Caudate nucleus (tissue), 63 donors: ENCODE measurements at places on chromosomes 1 and 21.

DNA sequence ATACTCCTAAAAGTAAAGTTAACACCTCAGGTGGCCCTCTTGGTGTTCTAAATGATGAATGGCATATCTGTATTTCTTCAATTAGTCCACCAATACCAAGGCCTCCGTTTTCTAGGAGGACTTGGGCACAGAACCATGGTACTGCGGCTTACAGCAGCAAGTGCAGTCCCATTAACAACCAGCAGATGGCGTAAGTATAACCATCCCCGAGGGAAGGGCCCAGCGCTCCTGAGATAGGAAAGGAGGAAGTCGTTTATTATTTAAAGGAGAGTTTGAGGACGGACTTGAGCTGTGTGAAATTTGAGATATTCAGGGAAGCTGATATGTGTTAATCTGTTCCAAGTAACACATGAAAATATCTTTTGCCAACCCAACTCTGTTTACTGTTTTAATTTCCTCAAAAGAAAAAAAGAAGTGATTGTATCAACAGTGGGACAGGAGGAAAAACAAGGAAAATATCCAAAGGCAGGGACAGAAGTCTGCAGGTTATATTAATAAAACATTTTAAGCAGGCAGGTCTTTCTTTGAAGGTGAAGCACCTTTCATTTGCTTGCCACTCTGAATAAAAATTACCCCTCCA is 37.7 kb upstream of the KCNJ15 start:
- no peak for DNase-seq

DNA sequence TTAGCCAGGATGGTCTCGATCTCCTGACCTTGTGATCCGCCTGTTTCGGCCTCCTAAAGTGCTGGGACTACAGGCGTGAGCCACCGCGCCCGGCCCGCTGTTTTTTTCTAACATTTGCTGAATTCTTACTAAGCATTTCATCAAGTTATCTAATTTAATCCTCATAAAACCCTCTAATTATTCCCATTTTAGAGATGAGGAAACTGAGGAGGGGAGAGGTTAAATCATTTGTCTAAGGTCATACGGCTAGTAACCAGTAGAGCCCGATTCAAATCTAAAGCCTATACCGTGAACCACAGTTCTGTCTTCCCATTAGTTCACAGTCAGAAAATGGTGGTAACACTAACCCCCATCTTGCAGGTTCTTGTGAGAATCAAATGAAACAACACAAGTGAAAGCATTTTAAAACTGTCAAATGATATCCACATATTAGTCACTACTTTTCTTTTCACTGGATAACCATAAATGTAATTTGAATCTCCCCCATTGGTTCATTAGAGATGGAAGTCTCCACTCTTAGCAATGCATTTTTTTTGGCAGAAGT is 10.6 kb downstream of the HEYL start:
- no peak for DNase-seq

DNA sequence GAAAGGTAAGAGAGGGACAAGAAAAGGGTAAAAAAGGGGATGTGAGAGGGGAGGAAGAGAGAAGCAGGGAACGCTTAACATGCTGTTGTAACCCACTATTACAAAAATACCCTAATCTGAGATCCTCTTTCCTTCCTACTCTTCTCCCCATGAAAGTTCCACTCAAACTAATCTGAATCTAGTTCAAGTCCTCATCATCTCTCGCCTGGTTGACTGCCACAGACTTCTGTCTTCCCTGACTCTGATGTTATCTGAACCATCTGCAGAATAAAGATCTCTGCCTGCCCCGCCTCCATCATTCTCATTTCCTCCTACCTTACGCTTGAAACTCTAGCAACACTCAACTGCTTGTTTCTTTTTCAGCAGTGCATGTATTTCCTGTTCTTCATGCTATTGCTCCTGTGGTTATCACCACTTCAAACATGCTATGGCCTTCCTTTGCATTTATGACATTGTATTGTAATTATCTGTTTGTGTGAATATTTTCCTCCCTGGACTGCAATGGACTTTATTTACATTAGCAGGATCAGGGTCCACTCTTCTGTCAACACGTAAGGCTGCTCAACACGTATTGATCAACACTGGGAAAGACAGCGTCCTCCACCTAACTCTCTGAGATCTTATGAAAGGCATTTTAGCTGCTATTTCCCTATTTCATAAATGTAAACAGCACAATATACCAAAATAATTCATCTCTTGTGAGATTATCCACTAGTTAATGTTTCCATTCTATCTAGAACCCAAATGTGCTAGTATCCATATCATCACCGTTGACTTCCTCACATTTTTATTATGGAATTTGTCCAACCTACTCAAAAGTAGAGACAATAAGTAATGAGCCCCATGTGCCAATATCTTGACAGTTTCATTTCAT is 215.5 kb upstream of the USP25 start:
- no peak for DNase-seq

DNA sequence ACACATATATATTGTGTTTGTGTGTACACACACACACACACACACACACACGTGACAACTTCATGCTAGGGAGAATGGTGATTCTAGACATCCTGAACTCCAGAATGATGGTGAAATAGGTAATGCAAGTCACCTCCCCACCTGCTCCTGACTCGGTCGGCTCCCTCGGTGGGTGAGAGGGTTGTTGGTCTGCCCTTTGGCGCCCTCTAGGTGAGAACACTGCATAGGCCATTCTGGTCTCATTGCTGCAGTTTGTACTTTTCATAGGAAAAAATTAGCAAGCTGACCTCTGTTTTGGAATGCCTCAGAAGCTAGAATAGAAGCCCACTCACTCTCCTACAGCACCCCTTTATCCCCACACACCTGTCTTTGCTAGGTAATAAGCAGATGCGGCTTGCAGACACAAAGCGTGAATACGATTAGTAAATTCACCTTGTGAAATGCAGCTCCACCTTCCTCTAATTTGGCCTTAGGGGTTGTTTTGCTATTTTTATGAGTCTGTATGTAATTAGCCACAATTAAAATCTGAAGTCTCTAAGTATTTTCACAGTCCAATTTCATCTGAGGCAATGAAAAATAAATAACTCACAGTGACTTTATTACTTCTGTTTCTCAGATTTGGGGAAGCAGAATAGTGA is 130.0 kb upstream of the KCNJ15 start:
- DNase-seq: no peak

GRCh38 chr1:97066860-97067259 is 345.3 kb downstream of the PTBP2 start:
- no peak for DNase-seq

GRCh38 chr1:204419064-204419403 is 7.4 kb upstream of the PPP1R15B start:
- peak; percentile 10 for DNase-seq

DNA sequence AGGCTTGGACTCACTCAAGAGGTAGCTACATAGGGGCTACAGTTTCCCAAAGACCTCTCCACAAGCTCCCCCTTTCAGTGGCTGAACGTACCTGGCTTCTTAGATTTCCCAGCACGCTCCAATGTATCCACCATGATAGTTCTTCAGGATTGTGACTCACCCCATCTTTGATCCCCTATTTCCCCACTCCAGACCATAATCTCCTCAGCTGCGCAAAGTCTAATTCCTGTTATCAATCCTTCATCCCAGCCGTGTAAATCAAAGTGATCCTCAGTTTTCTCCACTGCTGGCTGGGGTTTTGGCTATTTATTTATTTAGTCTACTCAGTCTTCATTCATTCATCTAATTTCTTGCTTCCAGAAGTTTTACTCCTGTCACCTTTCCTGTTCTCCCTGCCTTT is 13.1 kb upstream of the CTPS1 start:
- no peak for DNase-seq

- DNase-seq: peak; percentile 79
These were observed 448 bp upstream of the ASAP3 start for GRCh38 chr1:23484253-23485001.

DNA sequence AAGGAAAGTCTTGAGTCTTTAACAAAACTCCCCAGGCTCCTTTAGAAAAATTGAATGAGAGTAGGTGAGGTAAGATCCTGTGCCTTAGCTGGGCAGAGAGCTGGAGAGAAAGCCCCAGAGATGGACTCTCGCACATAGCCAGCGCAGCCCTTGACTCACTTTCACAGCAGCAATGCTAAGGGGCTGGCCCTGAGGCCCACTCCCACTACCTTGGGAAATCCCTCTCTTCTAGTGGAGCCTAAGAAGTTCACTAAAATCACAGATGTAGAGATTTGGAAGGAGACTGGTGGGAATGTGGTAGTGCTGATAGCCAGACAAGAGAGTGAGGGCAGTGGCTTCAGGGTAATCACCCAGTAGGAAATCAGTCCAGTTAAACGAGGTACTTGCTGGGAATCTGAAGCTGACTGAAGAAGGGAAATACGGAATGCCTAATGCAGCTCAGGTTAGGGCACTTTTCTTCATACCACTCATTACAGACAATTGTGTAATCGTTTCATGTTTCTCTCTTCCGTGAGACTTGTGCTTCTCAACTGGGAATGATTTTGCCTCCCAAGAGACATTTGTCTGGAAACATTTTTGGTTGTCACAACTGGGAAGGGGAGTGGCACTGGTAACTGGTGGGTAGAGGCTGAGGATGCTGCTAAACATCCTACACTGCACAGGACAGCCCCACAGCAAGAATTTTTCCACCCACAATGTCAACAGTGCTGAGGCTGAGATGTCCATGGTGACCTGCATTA is 42.4 kb upstream of the LRRC8C start:
- no peak for DNase-seq

DNA sequence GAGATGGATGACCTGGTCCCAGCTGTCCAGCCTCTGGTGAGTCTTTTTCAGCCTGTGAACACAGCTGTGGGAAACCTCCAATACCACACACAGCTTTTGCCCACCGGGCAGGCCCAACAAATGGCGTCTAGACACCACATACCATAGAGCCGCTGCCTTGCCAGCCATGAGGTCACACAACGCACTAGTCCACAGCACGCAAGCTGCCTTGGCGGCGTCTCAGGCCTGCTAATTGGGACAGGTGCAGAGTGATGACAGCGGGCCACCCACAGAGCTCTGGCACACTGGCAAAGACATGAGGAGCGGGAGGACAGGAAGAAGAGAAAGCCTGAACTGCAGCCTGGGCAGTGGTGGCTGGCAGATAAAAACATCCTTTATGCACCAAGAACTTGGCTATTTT is 125.5 kb downstream of the ADAMTS1 start:
- DNase-seq: no peak

DNA sequence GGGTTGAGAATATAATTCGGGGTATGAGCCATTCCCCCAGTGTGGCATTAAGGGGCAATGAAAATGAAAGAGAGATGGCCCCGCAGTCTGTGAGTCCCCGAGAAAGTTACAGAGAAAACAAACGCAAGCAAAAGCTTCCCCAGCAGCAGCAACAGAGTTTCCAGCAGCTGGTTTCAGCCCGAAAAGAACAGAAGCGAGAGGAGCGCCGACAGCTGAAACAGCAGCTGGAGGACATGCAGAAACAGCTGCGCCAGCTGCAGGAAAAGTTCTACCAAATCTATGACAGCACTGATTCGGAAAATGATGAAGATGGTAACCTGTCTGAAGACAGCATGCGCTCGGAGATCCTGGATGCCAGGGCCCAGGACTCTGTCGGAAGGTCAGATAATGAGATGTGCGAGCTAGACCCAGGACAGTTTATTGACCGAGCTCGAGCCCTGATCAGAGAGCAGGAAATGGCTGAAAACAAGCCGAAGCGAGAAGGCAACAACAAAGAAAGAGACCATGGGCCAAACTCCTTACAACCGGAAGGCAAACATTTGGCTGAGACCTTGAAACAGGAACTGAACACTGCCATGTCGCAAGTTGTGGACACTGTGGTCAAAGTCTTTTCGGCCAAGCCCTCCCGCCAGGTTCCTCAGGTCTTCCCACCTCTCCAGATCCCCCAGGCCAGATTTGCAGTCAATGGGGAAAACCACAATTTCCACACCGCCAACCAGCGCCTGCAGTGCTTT is 9.4 kb downstream of the PROX1 start:
- DNase-seq: peak; percentile 32

GRCh38 chr1:195766709-195767108 is 841.5 kb downstream of the KCNT2 start:
- no peak for DNase-seq

DNA sequence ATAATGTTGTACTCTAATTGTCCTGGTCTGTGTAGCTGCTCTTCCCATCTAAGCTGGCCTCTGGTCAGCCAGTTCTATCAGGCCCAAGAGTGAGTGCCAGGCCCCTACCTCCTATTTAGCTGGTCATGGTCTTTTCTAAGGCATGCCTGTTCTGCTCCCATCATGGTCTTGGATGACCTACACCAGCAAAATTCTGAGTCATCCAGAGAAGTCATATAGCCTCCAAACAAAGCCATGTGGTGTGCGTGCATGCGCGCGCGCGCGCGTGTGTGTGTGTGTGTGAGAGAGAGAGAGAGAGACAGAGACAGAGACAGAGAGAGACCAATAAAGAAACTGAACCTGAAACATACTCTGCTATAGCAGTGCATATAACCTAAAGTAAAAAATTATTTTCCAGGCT is 254.4 kb downstream of the BRINP2 start:
- no peak for DNase-seq

DNA sequence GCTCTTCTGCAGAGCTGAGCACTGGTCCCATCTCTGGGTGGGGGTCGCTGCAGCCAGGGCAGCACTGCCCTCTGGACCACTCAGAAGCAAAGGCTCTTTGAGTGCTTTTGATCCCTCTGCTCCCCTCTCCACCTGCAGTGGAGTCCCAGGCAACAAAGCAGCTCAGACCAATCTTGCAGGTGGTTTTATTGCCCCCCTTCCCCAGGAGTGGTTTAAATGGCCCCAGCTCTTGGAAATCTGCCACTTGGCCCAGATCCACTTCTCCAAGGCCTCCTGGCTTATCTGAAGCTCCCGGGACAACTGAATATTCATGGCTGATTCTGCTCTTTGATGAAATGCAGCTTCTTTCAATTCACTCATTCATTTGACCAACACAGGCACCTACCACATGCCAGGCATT is 2.7 kb downstream of the STUM start:
- DNase-seq: no peak

- no peak for DNase-seq
These were observed 2.2 kb downstream of the ZC3H12A start for GRCh38 chr1:37476460-37477197.

DNA sequence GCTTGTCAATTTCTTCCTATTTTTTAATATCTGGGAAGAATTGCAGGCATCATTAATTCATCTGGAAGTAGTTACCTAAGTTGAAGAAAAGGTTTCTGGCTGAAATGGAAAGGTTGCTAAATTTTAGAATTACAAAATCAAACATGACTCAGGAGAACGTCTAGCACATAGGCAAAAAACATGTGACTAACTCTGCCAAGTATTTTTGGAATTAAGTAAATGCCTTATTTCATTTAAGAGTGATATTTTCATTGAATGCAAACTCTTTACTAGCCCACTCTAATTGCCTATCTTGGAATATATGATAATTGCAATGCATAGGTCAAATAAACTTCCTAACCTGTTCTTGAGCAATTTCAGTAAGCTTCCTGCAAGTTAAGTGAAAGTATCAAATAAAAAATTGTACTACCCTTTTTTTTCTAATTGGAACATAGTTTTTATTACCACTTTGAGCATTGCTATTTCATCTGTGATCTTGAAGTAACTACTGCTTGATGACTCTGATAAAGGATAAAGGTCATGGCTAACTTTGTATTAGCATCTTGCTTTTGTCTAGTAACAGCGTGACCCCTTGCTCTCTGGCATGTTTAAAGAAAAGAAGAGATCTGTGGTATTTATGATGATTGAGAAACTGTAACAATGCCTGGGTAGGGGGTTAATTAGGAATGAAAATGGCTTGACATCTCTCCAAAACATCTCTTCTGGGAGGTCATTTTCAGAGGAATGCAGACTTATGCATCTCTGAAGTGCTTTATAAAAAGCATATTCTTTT is 208.3 kb upstream of the NCAM2 start:
- DNase-seq: no peak
